ENCODE measurements at places on chromosomes 3 and 15. TPM values are rescaled to one million over a fixed set of nuclear protein-coding genes. Genes with fewer than 3 reads are reported as not detected.

- no peak for DNase-seq
Measured at GRCh38 chr3:2130726-2131125, 32.1 kb downstream of the CNTN4 start.

DNA sequence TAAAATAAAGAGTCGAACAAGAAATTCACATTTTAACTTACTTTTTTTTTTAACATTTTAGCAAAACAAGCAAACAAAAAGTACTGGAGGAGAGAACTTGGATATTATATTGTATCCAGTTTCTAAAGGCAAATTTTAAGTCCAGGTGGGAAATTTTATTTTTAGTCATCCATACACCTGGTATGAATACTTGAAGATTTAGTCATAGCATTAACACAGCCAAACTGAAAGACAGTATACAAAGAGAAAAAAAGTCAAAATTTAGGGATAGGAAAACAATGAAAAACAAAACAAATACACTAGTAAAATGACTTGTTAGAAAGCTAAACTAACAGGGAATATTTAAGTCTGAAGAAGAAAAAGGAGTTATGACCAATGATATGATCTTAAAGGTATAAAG is 69.1 kb downstream of the PROS1 start:
- no peak for DNase-seq

DNA sequence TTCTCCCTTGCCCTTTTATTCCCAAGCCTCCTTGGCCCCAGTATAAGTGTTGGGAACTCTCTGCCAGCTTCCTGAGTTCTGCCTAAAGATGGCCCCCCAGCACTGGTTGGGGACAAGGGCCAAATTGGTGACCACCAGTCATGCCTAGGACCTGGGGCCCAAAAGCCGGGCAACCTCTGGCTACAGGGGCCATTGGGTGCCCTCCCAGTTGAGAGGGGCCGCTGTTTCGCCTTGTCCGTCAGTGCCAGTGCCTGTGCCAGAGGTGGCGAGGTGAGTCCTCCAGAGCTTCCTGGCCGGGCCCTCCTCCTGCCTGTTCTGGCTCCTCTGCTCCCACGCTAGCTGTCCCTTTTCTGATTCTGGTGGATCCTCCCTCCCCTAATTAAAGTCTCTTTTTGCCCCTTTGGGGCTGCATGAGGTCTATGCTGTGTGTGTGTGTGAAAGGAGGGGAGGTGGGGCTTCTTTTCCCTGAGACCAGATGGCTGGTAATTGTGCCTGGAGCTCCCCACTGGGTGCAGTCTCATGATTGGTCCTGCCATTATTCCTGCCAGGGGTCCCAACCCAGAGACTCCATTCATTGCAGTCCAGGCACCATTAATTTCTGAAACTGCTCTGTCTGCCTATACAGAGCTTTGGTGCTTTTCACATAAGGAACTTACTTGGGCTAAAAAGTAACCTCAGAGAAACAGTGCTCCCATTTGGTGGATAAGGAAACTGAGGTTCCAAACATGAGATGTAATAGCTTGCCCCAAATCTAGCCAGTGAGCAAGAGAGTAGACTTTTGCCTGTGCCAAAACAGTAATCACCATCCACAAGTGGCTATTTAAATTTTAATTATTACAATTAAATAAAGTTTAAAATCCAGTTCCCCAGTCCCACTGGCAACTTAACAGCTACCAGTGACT is 3.1 kb upstream of the TTLL3 start:
- no peak for DNase-seq

GRCh38 chr3:112560721-112561483 is 860 bp downstream of the ATG3 start:
- peak; percentile 73 for DNase-seq

Gene C3orf22
- polyA plus RNA-seq = 0.14 TPM

GRCh38 chr3:31039145-31039544 is 144.7 kb upstream of the GADL1 start:
- no peak for DNase-seq

- DNase-seq = peak; percentile 53
Measured at GRCh38 chr3:4633078-4634004, 140.2 kb downstream of the ITPR1 start.

- no peak for DNase-seq
Measured at GRCh38 chr3:42672515-42672914, 12.8 kb upstream of the KLHL40 start.

Gene ZNF660
- polyA plus RNA-seq = 11.0 TPM

DNA sequence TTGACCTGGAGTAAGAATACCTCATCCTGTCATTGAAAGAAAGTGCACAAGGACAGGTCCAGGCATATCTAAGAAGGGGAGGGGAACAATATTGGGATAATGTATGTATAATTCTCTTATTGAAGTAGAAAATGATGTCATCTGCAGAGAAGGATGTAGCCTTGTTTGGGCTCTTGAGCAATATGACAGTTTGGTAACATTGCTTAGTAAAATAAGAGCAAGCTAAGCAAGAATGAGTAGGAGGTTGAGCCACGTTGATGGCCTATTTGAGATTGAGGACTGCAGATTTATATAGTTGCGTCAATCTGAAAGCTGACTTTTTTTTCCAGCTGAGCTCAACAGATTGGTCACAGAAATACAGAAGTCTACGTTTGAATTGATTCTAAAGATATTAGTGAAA is 145.2 kb downstream of the FILIP1L start:
- DNase-seq = no peak

- no peak for DNase-seq
Measured at GRCh38 chr3:178823150-178823549, 248.5 kb downstream of the ZMAT3 start.

Gene CCR5
- polyA plus RNA-seq = 0.43 TPM

GRCh38 chr3:79985816-79986215 is 218.0 kb upstream of the ROBO1 start:
- no peak for DNase-seq

DNA sequence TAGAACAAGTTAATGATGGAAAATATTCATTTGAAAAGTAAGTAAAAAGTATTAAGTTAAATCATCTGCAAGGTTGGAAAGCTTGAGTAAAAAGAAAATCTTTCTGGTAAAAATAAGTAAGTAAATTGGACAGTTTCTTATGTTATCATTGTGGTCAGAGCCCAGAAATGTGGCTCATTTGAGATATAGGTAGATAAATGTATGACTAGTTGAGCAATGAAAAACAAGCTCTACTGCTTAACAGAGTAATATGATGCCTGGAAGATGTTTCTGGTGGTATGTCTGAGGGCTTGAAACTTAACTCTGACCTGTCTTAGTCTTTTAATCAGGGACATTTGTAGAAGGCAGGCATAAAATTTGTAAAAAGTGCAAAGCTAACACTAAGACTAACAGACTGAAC is 444.0 kb downstream of the MFSD1 start:
- no peak for DNase-seq

- DNase-seq = no peak
Measured at GRCh38 chr15:63395730-63396151, 14.1 kb upstream of the CA12 start.

DNA sequence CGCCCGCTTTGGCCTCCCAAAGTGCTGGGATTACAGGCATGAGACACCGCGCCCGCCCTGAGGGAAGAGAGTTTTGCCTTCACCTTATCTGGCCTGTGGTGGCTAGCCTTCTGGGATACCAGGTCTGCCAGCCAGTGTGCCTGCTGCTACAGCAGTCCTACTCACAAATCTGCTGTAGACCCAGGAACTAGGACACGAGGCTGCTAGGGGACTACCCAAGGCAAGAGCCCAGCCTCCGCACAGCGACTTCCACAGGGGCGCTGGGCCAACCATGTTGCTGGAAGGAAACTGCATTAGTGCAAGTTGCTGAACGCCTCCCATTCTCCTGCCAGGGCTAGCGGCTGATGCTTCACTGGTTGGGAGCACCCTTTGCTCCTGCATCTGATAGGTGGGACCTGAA is 53.7 kb downstream of the DHX30 start:
- no peak for DNase-seq

Gene CADM2
- polyA plus RNA-seq = 0.79 TPM

DNA sequence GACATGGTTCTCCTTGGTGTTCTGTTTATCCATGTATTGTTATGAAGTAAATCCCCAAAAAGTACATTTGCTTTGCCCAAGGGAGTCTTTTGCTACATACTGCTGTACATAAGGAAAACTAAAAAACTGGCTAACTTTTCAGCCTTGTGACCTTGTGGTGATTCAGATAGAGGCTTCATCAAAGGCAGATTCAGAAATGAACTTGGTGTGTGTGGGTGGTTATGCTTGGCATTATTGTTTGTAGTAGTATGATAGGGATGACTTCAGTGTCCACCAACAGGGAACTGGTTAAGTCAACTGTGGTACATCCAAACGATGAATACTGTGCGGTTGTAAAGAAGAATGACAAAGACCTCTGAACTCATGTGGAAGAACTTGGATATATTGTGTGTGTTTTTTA is 75.6 kb upstream of the CHRNB4 start:
- no peak for DNase-seq

GRCh38 chr15:90679959-90680358 is 37.2 kb upstream of the BLM start:
- no peak for DNase-seq

DNA sequence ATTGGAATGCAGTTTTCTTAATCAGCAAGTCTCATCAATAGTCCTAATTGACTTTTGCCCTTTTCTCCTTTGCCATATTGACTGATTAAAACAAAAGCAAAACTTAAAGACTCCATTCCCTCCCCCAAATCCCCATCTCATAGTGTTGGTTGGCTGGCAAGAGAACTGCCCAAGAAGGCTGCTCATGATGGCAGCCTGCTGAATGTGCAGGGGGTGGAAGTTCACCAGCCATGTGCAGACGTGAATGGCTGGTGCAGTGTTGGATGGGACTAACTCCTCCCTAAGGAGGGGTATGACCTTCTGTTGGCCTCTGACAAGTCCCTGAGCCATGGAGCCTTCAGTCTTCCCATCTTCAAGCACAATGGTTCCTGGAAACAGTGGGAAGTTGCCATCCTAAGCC is 7.0 kb downstream of the SMAD3 start:
- DNase-seq = no peak

- no peak for DNase-seq
Measured at GRCh38 chr3:33385423-33385822, 54.8 kb downstream of the UBP1 start.

Gene EFL1
- polyA plus RNA-seq = 21.1 TPM

DNA sequence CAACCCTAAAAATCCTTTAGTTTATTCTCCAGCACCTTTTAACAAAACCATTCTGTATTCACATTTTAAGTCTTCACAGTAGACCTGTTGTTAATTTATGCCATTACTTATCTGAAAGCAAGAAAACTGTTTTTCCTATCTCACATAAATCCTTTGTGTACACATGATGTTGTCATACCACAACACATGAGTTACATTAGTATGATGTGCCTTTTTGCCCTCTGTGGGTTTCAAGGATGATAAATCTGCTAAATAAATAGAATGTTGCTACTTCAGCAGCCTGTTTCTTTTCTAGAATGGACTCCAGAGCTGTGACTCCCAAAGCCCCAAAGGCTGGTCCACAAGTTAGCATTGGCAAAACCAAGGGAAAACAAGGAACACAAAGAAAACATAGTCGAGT is 151.6 kb downstream of the SERPINI1 start:
- DNase-seq = no peak

Gene CASR
- polyA plus RNA-seq = 25.1 TPM

DNA sequence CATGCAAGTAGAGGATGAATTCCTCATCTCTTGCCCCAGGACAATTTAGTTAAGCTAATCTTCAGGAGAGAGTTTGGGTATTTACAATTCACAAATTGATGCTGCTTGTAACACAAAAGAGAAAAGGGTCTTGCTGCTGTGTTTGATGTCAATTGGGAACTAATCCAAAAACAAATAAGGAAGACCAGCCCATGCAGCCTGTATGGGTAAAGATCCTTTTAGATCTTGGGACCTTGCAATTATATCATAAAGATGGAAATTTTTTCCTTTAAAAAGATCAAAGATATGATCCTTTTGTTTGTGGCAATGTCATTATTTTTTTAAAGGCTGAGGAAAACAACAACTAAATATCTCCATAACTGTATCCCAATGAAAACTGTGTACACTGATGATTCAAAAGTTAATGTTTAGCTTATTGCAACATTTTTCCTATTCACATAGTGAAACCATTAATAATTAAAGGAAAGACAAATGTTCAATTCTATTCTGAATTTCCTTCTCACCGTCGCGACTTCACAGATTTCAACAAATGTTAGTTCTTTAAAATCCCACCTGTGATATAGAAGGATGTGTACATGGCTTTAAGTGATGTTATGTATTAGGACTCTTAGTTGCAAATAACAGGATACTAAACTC is 40.2 kb downstream of the TMEM212 start:
- no peak for DNase-seq

Gene PLIN1
- polyA plus RNA-seq = 0.49 TPM

DNA sequence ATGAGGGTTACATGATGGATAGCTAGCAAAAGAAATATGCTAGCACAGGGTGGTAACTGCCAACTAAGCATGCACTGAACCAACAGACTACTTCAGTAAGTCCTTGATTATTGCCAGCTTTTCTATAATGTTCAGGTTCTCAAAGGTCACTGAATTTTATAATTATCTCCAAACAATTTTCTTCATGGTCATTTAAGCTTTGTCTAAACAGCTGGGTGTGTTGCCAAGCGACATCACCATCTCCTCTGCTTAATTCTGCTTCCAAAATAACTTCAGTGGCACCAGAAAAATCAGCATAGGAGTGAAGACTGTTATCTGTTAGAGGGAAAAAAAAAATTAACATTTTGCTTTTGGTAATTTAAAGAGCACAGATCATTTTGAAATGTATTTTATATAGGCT is 54.6 kb upstream of the TOP2B start:
- DNase-seq = no peak

- no peak for DNase-seq
Measured at GRCh38 chr3:183975981-183976662, 41.6 kb downstream of the ABCC5 start.

- no peak for DNase-seq
Measured at GRCh38 chr15:85828874-85829273, 34.1 kb upstream of the KLHL25 start.

- DNase-seq = no peak
Measured at GRCh38 chr3:140453750-140454149, 224.1 kb upstream of the TRIM42 start.

DNA sequence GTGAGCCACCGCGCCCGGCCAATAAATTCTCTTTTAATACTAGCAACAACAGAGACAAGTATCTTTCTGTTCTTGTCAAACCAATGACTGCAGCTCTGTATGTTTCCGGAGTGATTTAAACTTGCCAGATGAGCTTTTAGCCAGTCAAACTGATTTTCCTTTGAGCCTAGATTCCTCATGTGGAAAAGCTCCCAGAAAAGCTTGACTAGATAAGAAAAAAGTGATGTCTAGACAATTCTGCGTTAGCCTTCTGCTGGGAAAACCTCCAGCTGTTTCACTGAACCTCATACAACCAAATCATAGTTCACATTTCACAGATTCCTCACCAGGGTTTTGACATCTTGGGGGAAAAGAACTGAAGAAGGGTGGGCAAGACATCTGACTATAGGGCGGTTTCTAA is 78.6 kb downstream of the MAGI1 start:
- no peak for DNase-seq

GRCh38 chr3:150308037-150308319 is 100.1 kb upstream of the TSC22D2 start:
- no peak for DNase-seq

DNA sequence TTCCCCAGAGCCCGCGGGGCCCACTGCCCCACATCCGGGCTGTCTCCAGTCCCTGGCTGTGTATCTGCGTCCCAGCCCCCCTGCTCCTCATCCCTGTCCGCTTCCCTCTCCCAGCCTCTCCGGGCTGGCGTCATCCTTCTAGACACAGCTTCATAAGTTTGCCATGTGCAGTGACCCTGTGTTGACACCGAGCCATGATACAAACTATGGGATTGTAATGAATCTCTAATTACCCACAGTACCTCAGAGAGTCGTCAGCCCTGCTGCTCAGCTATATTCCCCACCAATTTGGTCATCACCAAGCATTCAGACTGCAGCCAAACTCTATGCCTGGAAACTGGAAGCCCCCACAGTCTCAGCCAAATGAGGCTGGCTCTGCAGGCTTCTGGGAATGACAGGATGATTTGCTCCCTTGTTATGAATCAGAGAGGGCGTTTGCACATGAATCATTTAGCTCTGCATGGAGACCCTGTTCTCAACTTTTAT is 466.1 kb upstream of the ATP11B start:
- no peak for DNase-seq
